Small intestine (tissue), 16 donors: ENCODE measurements at places on chromosomes 2 and 18. TPM values are rescaled to one million over a fixed set of nuclear protein-coding genes. Genes with fewer than 3 reads are reported as not detected.

- H3K4me3 ChIP-seq, result no peak overlapping the region
- peaks cover 6% of the 10 kb centered on the region for H3K36me3 ChIP-seq
- H3K27ac ChIP-seq, result no peak overlapping the region
- no peaks in the 10 kb centered on the region for H3K27me3 ChIP-seq
Measured at GRCh38 chr2:32452338-32453064, 95.7 kb downstream of the BIRC6 start.

- no peaks in the 10 kb centered on the region for H3K4me1 ChIP-seq
- no peaks in the 10 kb centered on the region for H3K36me3 ChIP-seq
- H3K27ac ChIP-seq, result no peak overlapping the region
- H3K27me3 ChIP-seq, result no peaks in the 10 kb centered on the region
- no peak overlapping the region for H3K4me3 ChIP-seq
- no peak for DNase-seq
Measured at GRCh38 chr18:65425366-65425765, 325.4 kb upstream of the CDH7 start.

DNA sequence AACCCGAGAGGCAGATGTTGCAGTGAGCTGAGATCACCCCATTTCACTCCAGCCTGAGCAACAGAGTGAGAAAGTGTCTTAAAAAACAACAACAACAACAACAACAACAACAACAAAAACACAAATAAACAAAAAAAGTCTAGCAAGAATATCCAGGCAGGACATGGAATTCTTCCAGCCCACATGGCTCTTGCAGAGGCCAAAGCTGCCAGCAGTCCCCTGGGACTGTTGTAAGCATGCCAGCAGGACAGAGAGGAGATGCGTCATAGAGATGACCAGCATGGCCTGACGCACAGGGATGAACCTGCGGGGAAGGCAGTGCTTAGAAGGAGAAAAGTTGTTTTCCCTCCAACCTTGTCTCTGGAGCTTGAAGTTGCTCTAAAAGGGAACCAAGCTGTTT is 182.3 kb upstream of the PGAP1 start:
- no peaks in the 10 kb centered on the region for H3K36me3 ChIP-seq
- no peaks in the 10 kb centered on the region for H3K27me3 ChIP-seq
- H3K27ac ChIP-seq, result no peak overlapping the region
- H3K4me3 ChIP-seq, result no peak overlapping the region

- H3K27me3 ChIP-seq, result no peaks in the 10 kb centered on the region
- H3K4me1 ChIP-seq, result no peaks in the 10 kb centered on the region
- no peak overlapping the region for H3K4me3 ChIP-seq
- H3K36me3 ChIP-seq, result peaks cover 4% of the 10 kb centered on the region
- H3K27ac ChIP-seq, result no peak overlapping the region
- no peak for DNase-seq
Measured at GRCh38 chr18:62885804-62886203, 170.5 kb downstream of the PHLPP1 start.

GRCh38 chr18:8478968-8479370 is 130.3 kb upstream of the RAB12 start:
- no peaks in the 10 kb centered on the region for H3K4me1 ChIP-seq
- H3K4me3 ChIP-seq, result no peak overlapping the region
- no peaks in the 10 kb centered on the region for H3K36me3 ChIP-seq

DNA sequence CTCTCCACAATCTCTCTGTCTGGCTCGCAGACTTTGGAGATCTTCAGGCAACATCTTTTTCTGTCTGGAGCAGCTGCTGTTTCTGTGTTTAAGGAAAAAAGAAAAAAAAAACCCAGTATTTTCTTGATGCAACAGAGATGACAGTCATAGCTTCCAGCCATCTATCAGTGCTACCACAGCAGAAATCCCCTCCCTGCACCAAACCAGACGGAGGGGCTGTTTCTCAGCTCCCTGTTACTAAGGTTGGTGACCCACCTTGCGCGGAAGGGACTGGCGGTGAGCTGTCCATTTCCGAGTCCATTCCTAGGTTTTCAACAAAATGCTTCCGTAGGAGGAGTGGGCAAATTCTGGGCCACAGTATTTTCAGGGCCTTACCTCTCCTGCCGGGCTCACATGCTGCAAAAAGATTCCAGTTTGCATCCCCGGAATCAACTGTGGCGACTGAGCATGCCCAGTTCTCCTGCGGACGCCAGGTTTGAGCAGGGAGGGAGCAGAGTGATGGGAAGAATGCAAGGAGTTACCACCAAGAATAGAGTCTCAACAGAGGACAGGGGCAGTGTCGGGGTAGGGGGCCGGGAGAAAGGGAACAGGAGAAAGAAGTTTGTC is 1.2 kb downstream of the SLC4A10 start:
- H3K27ac ChIP-seq, result no peak overlapping the region
- H3K4me1 ChIP-seq, result no peaks in the 10 kb centered on the region
- no peak for DNase-seq
- no peaks in the 10 kb centered on the region for H3K36me3 ChIP-seq

DNA sequence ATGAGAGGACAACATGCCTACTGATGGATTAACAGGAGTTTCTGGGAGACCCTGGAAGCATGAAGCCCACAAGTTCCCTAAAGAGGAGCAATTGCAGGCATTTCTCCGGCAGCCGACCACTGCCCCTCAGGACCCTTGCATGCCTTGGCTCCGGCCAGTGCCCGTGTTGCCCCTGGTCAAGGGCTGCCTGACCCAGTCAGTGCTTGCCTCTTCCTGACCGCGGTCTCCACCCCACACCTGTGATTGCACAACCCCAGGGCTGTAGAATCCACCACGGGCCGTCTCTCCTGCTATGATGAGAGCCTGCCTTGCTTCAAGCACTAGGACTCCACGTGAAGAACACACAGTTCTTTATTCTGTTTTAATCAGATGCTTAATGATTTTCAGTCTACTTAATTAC is 127.5 kb downstream of the GLI2 start:
- no peaks in the 10 kb centered on the region for H3K27me3 ChIP-seq
- no peaks in the 10 kb centered on the region for H3K36me3 ChIP-seq
- no peak overlapping the region for H3K27ac ChIP-seq
- DNase-seq, result no peak
- H3K4me3 ChIP-seq, result no peak overlapping the region

DNA sequence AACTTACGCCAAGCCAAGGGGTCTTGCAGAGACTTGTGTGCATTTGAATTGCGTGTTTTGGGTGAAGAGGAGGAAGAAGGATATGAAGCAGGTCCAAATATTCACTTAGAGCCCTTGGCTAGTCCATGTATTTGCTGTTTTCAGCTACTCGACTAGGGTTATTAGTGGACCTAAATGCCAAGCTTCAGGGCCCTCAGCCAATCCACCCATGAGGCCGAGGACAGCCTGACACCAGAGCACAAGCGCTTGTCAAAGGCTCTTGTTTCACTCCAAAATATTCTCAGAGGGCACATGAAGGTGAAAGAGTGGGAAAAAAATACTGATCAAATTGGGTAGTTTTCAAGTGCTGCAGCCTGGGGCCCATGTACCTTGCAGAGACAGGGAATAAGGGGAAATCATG is 174.8 kb upstream of the ACAA2 start:
- no peaks in the 10 kb centered on the region for H3K27me3 ChIP-seq
- no peak overlapping the region for H3K27ac ChIP-seq
- H3K4me3 ChIP-seq, result no peak overlapping the region
- peaks cover 43% of the 10 kb centered on the region for H3K36me3 ChIP-seq
- no peak for DNase-seq
- no peaks in the 10 kb centered on the region for H3K4me1 ChIP-seq

- DNase-seq, result no peak
- H3K36me3 ChIP-seq, result peaks cover 7% of the 10 kb centered on the region
- H3K27ac ChIP-seq, result no peak overlapping the region
- no peak overlapping the region for H3K4me3 ChIP-seq
Measured at GRCh38 chr2:200943527-200944105, 19.8 kb downstream of the ORC2 start.

DNA sequence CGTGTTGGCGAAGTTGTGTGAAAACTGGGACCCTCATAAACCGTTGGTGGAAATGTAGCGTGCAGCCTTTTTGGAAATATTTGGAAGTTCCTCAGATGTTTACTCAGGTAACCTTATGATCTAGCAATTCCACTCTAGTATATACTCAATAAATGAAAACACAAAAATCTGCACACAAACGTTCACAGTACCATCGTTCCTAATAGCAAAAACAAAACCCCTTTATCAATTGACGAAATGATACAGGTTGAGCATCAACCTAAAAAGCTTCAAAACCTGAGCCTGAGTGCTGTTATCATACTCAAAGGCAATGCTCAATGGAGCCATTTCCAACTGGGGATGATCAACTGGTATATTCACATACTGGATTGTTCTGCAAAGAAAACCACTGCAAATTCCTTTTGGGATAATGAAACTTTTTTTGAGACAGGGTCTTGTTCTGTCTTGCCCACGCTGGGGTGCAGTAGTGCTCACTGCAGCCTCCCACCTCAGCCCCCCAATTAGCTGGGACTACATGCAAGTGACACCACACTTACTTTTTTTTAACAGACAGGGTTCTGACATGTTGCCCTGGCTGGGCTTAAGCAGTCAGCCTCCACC is 777 bp upstream of the C18orf32 start:
- peak overlapping the region; percentile 73 for H3K27ac ChIP-seq
- no peak overlapping the region for H3K4me3 ChIP-seq
- no peak for DNase-seq
- peaks cover 23% of the 10 kb centered on the region for H3K4me1 ChIP-seq
- H3K36me3 ChIP-seq, result peaks cover 12% of the 10 kb centered on the region
- no peaks in the 10 kb centered on the region for H3K27me3 ChIP-seq

- H3K4me3 ChIP-seq, result no peak overlapping the region
- no peak for DNase-seq
- H3K4me1 ChIP-seq, result no peaks in the 10 kb centered on the region
- H3K27me3 ChIP-seq, result no peaks in the 10 kb centered on the region
- no peaks in the 10 kb centered on the region for H3K36me3 ChIP-seq
Measured at GRCh38 chr2:197599285-197599965, 76.0 kb downstream of the RFTN2 start.

DNA sequence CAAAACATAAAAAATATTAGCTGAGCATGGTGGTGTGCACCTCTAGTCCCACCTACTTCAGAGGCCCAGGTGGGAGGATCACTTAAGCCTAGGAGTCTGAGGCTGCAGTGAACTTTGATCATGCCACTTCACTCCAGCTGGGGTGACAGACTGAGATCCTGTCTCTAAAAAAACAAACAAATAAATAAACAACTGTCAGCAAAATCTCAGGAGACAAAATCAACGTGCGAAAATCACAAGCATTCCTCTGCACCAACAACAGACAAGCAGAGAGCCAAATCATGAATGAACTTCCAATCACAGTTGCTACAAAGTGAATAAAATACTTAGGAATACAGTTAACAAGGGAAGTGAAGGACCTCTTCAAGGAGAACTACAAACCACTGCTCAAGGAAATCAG is 58.8 kb downstream of the TBR1 start:
- H3K27me3 ChIP-seq, result no peaks in the 10 kb centered on the region
- no peaks in the 10 kb centered on the region for H3K36me3 ChIP-seq
- no peak for DNase-seq
- H3K4me3 ChIP-seq, result no peak overlapping the region

GRCh38 chr2:233466991-233467603 is 99.5 kb downstream of the USP40 start:
- no peak for DNase-seq
- H3K27ac ChIP-seq, result no peak overlapping the region
- H3K4me1 ChIP-seq, result no peaks in the 10 kb centered on the region
- no peaks in the 10 kb centered on the region for H3K27me3 ChIP-seq
- peaks cover 82% of the 10 kb centered on the region for H3K36me3 ChIP-seq
- no peak overlapping the region for H3K4me3 ChIP-seq

- no peak for DNase-seq
- H3K27ac ChIP-seq, result no peak overlapping the region
- H3K27me3 ChIP-seq, result no peaks in the 10 kb centered on the region
- no peak overlapping the region for H3K4me3 ChIP-seq
Measured at GRCh38 chr2:65867446-65867845, 435.0 kb upstream of the SPRED2 start.

DNA sequence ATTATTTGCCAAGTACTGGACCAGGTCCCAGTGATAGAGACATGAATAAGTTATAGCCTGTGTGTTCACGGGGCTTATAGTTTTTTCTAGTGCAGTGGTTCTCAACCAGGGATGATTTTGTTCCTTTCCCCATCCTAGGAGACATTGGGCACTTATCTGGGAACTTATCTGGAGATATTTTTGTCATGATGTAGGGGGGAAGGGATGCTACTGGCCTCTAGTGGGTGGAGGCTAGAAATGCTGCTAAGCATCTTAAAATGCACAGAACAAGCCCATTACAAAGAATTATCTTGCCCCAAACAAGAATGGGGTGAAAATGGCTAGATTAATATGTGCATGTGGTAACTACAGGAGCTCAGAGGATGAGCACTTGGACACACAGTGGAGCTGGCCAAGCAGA is 75.2 kb downstream of the KLHL29 start:
- H3K27ac ChIP-seq, result no peak overlapping the region
- H3K27me3 ChIP-seq, result no peaks in the 10 kb centered on the region
- H3K36me3 ChIP-seq, result no peaks in the 10 kb centered on the region
- no peak for DNase-seq
- H3K4me3 ChIP-seq, result no peak overlapping the region
- no peaks in the 10 kb centered on the region for H3K4me1 ChIP-seq

DNA sequence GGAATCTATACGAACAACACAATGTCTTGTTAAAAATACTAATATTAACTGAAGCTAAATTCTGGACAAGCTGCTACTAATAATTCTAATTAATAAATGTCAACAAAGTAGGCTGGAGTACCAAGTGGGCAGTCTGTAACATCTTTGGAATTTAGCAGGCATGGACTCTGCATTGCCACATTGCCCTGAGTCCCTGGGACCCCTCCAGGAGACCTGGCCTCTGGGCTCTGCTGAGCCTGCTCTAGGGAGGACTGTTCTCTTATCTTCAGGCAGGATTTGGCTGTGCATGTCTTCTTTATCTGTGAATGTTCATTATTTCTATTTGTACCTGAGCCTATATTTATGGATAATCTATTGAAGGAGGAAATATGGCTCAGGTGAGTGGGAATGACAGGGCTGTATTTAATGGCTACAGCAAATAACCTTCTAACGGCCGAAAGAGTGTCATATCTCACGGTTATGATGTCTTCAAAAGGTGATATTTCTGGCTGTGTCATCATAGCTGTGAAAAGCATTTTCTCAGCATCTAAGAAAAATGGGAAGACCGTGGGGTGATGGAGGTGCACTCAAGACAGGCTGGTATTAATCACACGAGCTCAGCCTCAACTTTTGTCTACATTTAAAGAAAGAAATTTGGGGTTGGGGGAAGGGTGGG is 28.6 kb upstream of the SETBP1 start:
- no peaks in the 10 kb centered on the region for H3K27me3 ChIP-seq
- H3K4me1 ChIP-seq, result no peaks in the 10 kb centered on the region
- no peak overlapping the region for H3K27ac ChIP-seq
- DNase-seq, result no peak

GRCh38 chr18:45738660-45739059 is 14.7 kb downstream of the SLC14A1 start:
- no peaks in the 10 kb centered on the region for H3K4me1 ChIP-seq
- H3K27ac ChIP-seq, result no peak overlapping the region
- H3K36me3 ChIP-seq, result no peaks in the 10 kb centered on the region
- H3K27me3 ChIP-seq, result no peaks in the 10 kb centered on the region

Gene EMX1
- 4.9 TPM for polyA plus RNA-seq

Gene PAX3
- polyA plus RNA-seq, result 0.06 TPM

Gene SEPTIN10
- polyA plus RNA-seq, result 24.0 TPM

Gene TSGA10
- 2.3 TPM for polyA plus RNA-seq

Gene RBKS
- polyA plus RNA-seq, result 72.0 TPM

Gene FBXO15
- polyA plus RNA-seq, result not detected

Gene IL1R2
- polyA plus RNA-seq, result 1.5 TPM

Gene MARCHF4
- 0.82 TPM for polyA plus RNA-seq

Gene FIGN
- polyA plus RNA-seq, result not detected
